OCI-LY7 (cell line): ENCODE measurements at places on chromosomes 2 and 18.

- no peak for DNase-seq
Measured at GRCh38 chr2:51633073-51633472, 601.1 kb upstream of the NRXN1 start.

- DNase-seq = no peak
Measured at GRCh38 chr2:58981237-58981636, 740.1 kb upstream of the FANCL start.

DNA sequence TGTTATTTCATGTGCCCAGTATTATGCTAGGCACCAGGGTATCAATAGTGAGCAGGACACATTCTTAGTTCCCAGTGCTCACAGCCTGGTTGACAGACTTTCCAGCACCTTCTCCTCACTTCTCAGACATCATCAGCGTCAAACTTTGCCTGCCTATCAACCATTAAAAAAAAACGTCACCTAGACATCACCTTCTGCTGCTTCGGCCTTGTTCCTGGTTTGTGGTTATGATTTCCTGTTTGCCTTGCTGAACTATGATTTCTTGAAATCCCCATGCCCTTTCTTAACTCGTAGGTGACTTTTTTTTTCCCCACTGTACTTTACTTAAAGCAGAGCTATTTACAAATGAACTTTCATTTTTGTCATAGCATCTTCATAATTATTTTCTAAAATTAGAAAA, 60.4 kb upstream of the NABP1 start:
- peak; percentile 72 for DNase-seq

DNA sequence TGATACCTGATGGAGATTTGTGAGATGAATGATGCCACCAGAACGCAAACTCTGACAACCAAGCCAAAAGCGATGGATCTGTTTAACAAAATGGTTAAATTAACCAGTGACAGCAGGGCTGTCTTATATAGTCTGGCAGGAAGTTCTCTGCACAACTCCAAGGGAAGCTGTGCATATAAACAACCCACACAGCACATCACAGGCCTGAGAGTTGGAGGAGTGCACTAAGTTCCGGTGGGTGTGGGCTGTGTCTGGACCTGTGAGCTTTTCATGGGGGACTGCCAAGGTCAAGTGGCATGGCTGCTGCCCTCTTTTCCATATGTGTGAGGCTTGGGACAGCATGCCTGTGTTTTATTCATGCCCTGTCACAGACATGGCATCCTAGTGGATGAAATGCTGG, 414.6 kb upstream of the TRIB2 start:
- DNase-seq = no peak

GRCh38 chr2:106963156-106963555, 77.2 kb upstream of the ST6GAL2 start:
- no peak for DNase-seq

GRCh38 chr2:237723602-237724001, 75.0 kb upstream of the RBM44 start:
- DNase-seq = peak; percentile 70

DNA sequence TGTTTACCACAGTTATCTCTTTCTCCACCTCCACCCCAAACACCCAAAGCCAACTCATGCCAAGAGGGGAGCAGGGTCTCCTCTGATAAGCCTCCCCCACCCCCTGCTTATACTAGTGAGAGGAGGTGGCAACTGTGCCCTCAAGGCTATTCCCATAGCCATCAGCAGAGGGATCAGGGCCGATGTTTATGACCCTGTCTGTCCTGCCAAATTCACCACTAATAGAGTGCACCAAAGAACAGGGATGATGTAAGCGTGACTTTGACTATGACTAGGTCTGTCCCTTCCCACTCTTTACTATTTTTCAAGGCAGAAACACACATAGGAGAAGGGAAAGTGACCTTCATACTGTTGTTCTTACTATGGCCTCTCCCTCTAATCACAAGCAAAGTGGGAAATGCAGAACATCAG, 74.6 kb downstream of the CLHC1 start:
- no peak for DNase-seq

GRCh38 chr2:188050726-188051125, 240.9 kb upstream of the GULP1 start:
- no peak for DNase-seq

DNA sequence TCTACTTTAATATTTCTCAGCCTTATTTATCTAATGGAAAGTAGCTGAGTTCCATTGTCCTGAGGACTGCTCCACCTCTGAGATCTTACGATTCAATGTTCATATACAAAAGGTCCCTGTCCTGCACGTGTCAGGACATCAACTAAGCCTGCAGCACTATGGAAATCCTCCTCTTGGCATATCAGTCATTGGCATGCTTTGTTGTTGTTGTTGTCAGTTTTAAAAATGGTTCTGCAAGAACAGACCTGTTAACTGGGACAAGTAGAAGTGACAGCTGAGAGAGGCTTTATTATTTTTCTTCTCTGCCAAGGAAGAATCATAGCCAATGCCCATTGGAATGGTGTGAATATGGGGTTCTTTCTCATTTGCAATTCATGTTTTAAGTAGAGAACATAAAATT, 450.1 kb upstream of the PKDCC start:
- no peak for DNase-seq

DNA sequence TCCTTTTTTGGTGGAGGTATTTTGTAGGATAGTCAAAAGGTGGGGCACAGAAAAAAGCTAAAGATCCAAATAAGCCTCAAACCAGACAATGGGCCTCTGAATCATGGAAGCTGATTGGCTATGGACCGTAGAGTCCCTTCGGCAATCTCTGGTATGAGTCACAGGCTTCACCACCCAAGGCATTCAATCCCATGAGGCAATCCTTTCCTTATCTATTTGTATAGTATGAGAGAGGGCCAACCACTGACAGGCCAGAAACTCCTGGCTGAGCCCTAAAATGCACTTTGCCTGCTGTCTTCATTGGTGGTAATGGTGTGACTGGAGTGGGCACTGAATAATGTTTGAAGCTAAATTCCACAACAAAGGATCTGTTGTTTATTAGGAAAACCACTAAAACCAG, 38.7 kb upstream of the MEX3C start:
- DNase-seq = no peak

DNA sequence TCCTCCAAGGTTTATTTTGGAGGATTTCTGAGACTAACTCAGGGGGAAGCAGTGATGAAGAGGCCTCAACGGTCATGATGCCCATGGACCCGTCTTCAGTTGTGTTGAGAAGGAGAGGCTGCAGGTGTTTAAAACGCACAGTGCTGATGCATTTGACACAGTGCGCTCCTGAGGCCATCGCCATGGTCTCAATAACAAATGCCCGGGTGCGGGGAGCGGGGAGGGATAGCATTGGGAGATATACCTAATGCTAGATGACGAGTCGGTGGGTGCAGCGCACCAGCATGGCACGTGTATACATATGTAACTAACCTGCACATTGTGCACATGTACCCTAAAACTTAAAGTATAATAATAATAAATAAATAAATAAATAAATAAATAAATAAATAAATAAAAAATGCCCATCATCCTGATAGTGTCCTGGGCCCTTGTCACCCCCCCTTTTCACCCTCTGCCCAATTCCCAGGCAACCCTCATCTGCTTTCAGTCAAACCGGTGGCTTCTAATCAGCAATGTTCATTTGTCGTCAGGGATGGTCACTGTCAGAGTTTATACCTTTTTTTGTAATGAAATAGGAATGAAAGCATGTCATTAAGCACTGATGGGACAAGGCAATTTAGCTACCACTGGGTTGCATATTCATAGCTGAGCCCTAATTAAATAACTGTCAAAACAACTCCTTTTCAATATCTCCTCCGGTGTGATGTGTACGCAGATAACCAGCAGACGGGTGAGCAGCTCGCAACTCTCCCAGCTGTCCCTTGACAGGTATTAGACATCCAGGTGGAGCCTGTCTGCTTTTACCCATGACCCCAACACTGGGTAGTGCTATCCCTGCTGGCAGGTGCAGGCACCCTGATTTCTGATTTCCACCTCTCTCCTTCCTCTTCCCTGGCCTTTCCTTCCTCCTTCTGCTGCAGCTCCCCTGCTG, 95.9 kb downstream of the KCNF1 start:
- no peak for DNase-seq

GRCh38 chr18:25335062-25335461, 16.9 kb downstream of the ZNF521 start:
- no peak for DNase-seq

GRCh38 chr18:69518989-69519388, 118.3 kb downstream of the DOK6 start:
- no peak for DNase-seq

DNA sequence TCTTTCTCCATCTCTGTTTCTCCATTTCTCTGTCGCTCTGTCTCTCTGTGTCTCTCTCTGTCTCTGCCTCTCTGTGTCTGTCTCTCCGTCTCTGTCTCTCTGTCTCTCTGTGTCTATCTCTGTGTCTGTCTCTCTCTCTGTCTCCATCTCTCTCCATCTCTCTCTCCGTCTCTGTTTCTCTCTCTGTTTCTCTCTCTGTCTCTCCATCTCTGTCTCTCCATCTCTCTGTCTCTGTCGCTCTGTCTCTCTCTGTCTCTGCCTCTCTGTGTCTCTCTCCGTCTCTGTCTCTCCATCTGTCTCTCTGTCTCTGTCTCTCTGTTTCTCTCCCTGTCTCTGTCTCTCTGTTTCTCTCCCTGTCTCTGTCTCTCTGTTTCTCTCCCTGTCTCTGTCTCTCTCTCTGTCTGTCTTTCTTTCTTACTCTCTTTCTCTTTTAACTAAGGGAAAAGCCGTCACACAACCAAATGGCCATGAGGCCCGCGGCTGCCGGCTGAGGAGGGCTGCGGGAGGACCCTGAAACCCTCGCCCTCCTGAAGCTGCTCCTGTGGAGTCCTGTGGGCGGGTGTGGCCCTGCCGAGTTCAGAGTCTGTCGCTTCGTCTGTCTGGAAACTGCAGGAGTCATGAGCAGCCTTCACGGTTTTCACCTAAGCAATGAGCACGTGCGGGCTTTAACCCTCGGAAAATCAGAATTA, 29.3 kb downstream of the NFATC1 start:
- DNase-seq = no peak

- no peak for DNase-seq
Measured at GRCh38 chr2:73250872-73251846, 17.1 kb downstream of the CCT7 start.

- no peak for DNase-seq
Measured at GRCh38 chr2:201532686-201533304, 81.3 kb downstream of the STRADB start.

DNA sequence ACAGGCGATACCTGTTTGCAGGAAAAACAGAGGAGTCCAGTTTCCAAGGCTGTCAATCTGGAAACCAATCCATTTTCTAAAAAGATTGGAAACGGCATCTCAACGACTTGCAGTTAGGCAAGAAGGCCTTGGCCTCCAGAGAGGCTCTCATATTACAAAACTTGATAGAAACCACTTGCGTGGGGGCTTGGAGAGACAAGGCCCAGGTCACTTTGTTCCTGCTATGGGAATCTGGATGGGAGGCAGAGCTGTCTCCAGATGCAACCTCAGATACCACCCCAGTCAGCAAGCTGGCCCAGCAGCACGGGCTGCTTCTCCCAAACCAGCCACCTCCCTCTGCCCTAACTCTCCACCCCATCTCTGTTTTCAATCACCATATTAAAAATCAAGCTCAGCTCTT, 298.8 kb downstream of the TNS1 start:
- DNase-seq = no peak

GRCh38 chr2:128784626-128785306, 466.1 kb upstream of the HS6ST1 start:
- DNase-seq = no peak
